Activated CD8-positive, alpha-beta T cell treated with anti-CD3 and anti-CD28 coated beads, Interleukin-2, amount 10 ng/mL, durations not matched to agents 7 days and 5 days (primary cell): ENCODE measurements at places on chromosomes 11 and 22. TPM values are rescaled to one million over a fixed set of nuclear protein-coding genes. Genes with fewer than 3 reads are reported as not detected.

- no peak for DNase-seq
Measured at GRCh38 chr11:97332271-97332670, 942.5 kb downstream of the JRKL start.

Gene CERK
- total RNA-seq = 61.1 TPM

Gene MACROD1
- total RNA-seq = 14.4 TPM

DNA sequence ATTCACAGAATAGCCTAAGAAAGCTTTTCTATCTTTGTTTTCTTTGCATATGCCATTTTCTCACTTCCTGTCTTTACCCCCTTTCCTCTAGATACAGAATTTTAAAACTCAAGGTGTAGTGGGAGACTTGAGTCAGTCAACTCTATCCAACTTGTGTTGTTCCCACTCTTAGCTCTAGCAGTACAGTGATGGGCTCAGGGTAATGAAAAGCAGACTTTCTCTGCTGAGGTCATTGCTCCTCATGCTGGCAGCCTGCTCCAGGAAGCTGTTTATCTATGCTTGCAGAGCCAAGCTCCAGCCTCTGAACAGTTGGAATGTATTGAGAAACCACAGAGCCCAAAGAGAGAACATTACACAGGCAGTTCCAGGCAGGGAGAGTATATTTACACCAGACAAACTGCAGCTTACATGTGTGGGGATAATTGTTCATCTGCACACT, 68.1 kb downstream of the CSTPP1 start:
- no peak for DNase-seq

Gene ZNF214
- not detected for total RNA-seq

- DNase-seq = peak; percentile 63
Measured at GRCh38 chr11:396948-397548, 3.0 kb downstream of the PKP3 start.

Gene MEI1
- total RNA-seq = 48.4 TPM

Gene ZBTB16
- 16.3 TPM for total RNA-seq

Gene CHCHD10
- total RNA-seq = 140 TPM

DNA sequence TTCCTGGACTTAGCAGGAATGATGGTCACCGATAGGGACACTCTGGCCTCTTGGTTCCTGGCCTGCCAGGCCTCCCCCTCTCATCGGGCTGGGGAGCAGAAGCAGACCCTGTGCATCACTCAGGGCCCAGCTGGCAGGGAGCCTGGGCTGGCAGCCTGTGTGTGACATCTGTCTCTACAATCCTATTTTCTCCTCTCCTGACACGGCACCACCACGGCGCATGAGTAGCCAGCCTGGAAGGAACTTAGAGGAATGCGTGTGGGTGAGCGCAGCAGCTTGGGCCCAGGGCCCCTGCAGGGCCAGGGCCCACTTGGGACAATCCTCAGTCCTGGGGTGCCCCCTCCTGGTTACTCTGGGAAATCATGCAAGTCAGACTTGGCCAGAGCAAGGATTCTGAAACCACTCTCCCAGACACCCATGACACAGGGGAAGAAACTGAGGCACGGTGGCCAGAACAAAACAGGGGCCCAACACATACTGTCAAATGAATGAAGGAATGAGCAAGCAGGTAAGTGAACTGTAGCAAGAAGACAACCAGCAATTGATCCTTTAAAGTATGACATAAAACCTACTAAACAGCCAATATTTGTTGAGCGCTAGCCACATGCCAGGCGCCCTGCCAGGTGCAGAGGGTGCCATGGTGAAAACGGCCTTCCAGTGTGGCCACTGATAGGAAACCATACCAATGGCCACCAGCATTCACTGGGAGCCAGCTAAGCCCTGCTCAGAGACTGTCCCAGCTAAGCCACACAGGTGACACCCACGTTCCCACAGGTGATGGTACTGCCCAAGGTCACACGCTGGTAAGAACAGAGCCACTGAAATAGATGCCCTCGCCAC, 13.3 kb downstream of the RSPH14 start:
- DNase-seq = peak; percentile 80

DNA sequence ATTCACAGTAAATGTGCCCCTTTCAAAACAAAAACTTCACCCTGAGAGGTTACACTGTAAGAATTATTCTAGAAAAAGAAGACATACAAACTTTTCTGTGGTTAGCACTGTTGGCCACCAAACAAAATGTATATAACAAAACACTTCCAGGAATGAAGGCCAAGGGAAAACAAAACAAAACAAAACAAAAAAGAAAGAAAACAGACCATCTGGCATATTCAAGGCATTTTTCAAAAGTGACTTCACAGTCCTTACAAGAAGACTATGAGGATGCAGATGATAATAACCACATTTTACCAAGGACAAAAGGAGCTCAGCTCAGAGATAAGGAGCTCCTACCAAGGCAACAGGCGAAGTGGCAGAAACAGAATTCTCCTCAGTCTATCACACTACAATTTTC, 24.9 kb downstream of the CTSC start:
- DNase-seq = no peak

- no peak for DNase-seq
Measured at GRCh38 chr11:116501728-116502127, 271.1 kb downstream of the BUD13 start.
